ENCODE measurements at places on chromosomes 7 and 10.

DNA sequence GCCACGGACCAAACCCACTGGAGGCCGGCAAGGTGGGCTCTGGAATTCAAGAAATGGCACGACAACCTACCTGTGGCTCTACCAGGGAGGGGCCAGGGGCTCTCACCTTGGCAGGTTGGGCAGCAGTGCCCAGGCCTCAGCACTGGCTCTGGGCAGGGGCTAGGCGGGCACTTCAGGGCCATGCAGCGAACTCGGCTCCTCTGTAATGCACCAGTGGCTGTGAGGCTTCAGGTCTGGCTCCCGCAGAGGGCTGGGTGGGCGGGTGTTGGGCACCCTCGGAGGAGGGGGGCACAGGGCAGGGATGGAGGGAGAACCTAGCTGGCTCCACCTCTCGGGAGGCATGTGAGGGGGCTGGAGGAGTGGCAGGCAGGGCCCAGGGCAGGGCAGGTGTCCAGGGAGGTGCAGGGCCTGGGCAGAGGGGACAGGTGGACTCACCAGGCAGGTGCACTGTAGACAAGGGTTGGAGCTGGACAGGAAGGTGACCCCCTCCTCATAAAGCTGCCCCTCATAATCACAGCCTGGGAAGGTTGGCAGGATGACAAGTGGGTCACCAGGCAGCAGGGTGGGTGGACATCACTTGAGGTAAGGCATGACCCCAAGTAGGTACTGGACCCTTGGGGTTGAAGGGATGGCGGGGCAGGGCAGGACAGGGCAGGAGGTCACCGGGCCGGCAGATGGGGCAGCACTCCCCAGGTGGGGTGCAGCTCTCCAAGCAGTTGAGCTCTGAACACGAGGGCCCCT lies 6.7 kb downstream of the KCP start:
- H3K4me1 ChIP-seq = no peaks in the 10 kb centered on the region
- peaks cover 3% of the 10 kb centered on the region for H3K27me3 ChIP-seq
- H3K4me3 ChIP-seq = no peak overlapping the region
- no peak overlapping the region for H3K27ac ChIP-seq

DNA sequence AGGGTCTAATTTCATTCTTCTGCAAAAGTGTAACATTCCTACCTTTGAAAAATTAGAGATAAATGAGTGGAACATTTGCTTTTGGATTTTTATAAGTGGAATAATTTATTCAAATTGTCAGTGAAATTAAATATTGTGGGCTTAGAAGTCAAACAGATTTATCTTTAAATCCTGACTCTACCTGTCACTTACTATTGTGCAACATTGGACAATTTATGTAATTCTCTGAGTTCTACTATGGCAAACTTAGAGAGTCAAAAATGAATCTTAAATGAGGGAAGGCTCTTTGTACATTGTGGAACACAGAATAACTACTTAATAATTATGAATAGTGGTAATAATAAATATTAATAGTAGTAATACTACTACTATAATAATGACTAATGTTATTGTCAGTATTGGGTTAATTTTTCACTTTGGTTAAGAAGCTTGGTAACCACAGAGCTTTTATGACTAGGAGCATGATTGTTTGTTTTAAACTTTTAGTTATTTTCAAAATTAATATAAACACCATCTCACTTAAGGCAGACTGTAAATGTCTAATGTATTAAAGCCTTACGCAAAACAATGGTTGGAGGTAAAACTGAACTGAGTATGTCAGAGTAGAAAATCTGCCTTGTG lies 70.0 kb downstream of the PRKG1 start:
- H3K27me3 ChIP-seq = no peaks in the 10 kb centered on the region
- H3K27ac ChIP-seq = no peak overlapping the region
- no peaks in the 10 kb centered on the region for H3K36me3 ChIP-seq
- no peak for DNase-seq
- H3K4me3 ChIP-seq = no peak overlapping the region

GRCh38 chr10:71314028-71314693 lies 4.9 kb upstream of the SLC29A3 start:
- no peak overlapping the region for H3K4me3 ChIP-seq
- no peaks in the 10 kb centered on the region for H3K27me3 ChIP-seq
- DNase-seq = peak; percentile 34
- H3K36me3 ChIP-seq = no peaks in the 10 kb centered on the region

DNA sequence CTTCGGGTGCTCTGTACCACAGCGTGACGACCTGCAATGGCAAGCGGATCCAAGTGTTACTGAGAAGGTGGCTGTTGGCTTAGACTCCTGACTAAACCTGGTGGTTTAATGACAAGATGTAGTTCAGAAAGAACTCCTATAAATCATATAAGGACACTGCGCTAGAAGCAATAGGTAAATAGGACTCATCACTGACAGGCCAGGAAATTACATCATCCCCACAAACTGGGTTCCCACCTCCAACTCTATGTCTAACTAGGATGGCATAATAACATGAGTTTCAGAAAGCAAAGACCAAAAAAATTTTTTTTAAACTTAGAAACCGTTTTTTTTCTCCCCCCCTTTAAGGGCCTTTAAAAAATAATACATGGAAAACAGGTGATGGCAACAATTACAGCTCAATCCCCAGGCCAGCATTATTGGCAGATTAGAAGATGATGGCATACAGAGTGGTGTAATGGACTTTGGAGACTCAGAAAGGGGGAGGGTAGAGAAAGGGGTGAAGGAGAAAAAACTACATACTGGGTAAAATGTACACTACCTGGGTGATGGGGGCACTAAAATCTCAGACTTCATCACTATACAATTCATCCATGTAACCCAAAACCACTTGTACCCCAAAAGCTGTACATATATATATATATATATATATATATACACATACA lies 81.4 kb upstream of the FAM133B start:
- H3K27ac ChIP-seq = no peak overlapping the region
- no peak for DNase-seq
- H3K36me3 ChIP-seq = peaks cover 59% of the 10 kb centered on the region
- H3K27me3 ChIP-seq = no peaks in the 10 kb centered on the region

DNA sequence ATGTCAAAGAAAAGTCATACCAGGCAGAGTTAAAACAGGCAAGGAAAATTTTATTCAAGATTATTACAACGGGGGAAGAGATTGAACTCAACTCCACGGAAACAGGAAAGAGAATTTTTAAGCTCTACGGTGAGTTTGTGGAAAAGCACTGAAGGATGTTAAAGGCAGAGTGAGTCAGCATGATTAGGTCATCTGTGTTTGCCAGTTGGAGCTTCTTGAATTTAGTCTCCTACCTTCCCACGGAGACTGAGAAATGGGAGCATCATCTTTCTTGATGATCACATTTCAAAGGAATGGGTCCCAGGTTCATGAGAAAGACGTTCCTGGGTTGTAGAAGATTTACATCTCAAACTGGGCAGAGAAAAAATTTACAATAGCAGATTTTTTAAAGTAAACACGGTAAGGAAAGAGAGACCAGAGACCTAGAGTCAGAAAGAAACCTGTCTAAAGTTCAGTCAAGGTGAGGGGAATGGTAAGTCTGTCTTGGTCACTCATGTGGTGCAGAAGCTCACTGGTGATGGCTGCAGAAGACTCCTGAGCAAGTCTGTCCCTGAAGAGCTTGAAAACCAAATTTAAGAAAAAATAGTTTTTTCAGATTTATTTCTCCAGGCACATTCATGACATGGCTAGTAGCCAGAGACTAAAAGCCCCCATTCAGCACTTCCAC lies 516.9 kb upstream of the LRRN3 start:
- no peaks in the 10 kb centered on the region for H3K36me3 ChIP-seq
- H3K27me3 ChIP-seq = no peaks in the 10 kb centered on the region

DNA sequence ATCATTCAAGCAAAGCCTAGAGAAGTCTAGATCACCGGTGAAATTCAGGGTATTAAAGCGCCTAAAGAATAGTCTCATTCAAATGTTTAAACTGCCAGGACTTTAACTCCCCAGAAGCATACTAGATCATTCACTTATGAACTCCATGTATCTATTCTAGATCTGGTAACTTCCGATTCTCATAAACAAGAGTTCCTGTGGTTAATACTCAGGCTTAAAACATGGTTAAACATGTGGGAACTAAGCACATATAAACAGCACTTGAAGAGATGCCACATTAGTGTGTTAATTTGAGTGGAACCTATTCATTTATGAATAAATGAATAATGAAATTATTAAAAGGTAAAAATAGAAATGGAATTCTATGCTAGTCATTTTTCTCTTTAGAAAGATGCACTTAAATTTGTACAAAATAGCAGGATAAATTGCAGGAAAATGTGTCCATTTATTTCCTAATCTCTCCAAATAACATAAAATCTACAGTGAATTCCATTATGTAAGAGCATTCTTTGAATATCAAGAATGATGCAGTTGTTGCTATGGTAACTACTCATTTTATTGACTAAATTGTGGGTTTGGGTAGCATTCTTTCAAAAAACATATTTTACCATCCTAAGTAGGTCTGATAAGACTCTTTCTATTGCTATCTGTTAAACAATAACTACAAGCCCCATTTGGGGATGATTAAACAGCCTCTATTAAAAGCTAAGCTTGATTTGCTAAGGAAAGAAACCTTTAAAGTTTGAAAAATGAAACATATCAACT lies 147.6 kb upstream of the TMEM168 start:
- no peaks in the 10 kb centered on the region for H3K27me3 ChIP-seq
- peak; percentile 42 for DNase-seq
- no peak overlapping the region for H3K4me3 ChIP-seq
- H3K27ac ChIP-seq = no peak overlapping the region
- peaks cover 5% of the 10 kb centered on the region for H3K36me3 ChIP-seq

- no peak for DNase-seq
- no peaks in the 10 kb centered on the region for H3K4me1 ChIP-seq
- H3K27me3 ChIP-seq = no peaks in the 10 kb centered on the region
- no peak overlapping the region for H3K4me3 ChIP-seq
- no peaks in the 10 kb centered on the region for H3K36me3 ChIP-seq
These were observed 77.0 kb downstream of the ABLIM1 start for GRCh38 chr10:114581071-114581470.

GRCh38 chr10:113454341-113455061 lies 98.4 kb upstream of the HABP2 start:
- no peak overlapping the region for H3K27ac ChIP-seq
- no peak overlapping the region for H3K4me3 ChIP-seq
- no peaks in the 10 kb centered on the region for H3K27me3 ChIP-seq
- no peaks in the 10 kb centered on the region for H3K36me3 ChIP-seq
- H3K4me1 ChIP-seq = no peaks in the 10 kb centered on the region
- DNase-seq = peak; percentile 68

GRCh38 chr7:148318838-148319237 lies 271.7 kb upstream of the C7orf33 start:
- no peak for DNase-seq
- no peaks in the 10 kb centered on the region for H3K36me3 ChIP-seq
- H3K27ac ChIP-seq = no peak overlapping the region
- H3K27me3 ChIP-seq = no peaks in the 10 kb centered on the region
- no peaks in the 10 kb centered on the region for H3K4me1 ChIP-seq
- H3K4me3 ChIP-seq = no peak overlapping the region

- no peak overlapping the region for H3K27ac ChIP-seq
- H3K4me3 ChIP-seq = no peak overlapping the region
- no peaks in the 10 kb centered on the region for H3K27me3 ChIP-seq
- no peaks in the 10 kb centered on the region for H3K36me3 ChIP-seq
- no peaks in the 10 kb centered on the region for H3K4me1 ChIP-seq
These were observed 43.4 kb downstream of the EBLN1 start for GRCh38 chr10:22174442-22174841.

GRCh38 chr10:19964625-19965024 lies 148.4 kb downstream of the PLXDC2 start:
- H3K27ac ChIP-seq = no peak overlapping the region
- H3K4me3 ChIP-seq = no peak overlapping the region
- H3K4me1 ChIP-seq = no peaks in the 10 kb centered on the region

- H3K36me3 ChIP-seq = peaks cover 5% of the 10 kb centered on the region
- no peak overlapping the region for H3K4me3 ChIP-seq
- DNase-seq = no peak
- no peak overlapping the region for H3K27ac ChIP-seq
These were observed 53.7 kb upstream of the TMEM248 start for GRCh38 chr7:66867198-66867790.

GRCh38 chr10:124420254-124420653 lies 1.5 kb upstream of the OAT start:
- no peaks in the 10 kb centered on the region for H3K4me1 ChIP-seq
- no peaks in the 10 kb centered on the region for H3K36me3 ChIP-seq
- no peak overlapping the region for H3K27ac ChIP-seq
- peaks cover 16% of the 10 kb centered on the region for H3K27me3 ChIP-seq
- DNase-seq = peak; percentile 8

GRCh38 chr7:28980451-28981160 lies 22.5 kb upstream of the TRIL start:
- DNase-seq = no peak
- H3K4me3 ChIP-seq = no peak overlapping the region
- no peaks in the 10 kb centered on the region for H3K4me1 ChIP-seq
- no peaks in the 10 kb centered on the region for H3K27me3 ChIP-seq
- no peaks in the 10 kb centered on the region for H3K36me3 ChIP-seq

DNA sequence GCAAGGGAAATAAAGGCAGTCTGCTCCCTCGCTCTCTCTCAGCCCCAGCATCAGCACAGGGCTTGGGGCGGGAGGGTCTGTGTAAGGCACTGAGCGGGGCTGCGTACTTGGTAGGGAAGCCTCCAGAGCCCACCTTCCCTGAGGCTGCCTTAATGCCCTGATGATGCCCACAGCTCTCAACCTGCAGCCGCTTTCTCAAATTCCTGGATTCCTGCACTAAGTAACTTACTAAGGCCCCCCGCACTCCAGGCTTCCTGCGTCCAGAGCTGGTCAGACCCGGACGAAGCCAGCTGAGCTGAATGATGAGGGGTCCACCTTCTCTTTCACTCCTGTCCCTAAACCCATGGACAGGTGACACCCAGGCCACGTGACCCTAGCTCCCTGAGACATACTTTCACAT lies 63.3 kb downstream of the C10orf143 start:
- no peaks in the 10 kb centered on the region for H3K4me1 ChIP-seq
- H3K4me3 ChIP-seq = no peak overlapping the region
- DNase-seq = no peak
- H3K27ac ChIP-seq = no peak overlapping the region
- H3K27me3 ChIP-seq = no peaks in the 10 kb centered on the region

DNA sequence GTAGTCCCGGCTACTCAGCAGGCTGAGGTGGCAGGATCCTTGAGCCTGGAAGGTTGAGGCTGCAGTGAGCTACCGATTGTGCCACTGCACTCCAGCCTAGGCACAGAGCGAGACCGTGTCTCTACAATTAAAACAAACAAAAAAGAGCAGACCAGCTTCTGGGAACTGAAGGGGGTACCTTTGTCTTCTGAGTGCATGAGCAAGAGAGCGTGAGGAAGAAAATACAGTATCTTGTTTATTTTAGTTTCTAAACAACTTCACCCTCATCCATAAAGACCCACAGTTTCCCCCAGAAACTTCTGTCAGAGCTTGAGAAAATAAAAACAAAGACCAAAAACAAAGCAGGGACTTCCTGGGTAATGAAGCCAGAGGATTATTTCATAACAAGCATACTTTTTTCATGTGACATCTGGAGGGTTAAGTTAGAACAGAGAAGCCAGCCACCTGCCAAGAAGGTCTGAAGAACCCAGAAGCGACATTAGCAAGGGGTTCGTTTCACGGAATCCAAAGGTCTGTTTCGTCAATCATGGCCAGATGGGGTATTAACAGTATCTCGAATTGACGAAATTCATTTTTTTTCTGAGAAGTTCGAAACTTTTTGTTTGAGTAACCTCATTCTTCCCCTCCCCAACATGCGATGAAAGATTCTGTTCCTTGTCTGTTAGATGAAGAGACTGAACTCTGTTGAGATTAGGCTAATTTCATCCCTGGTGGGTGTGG lies 10.2 kb upstream of the IL2RA start:
- no peaks in the 10 kb centered on the region for H3K27me3 ChIP-seq
- no peak overlapping the region for H3K4me3 ChIP-seq
- no peak for DNase-seq
- no peaks in the 10 kb centered on the region for H3K36me3 ChIP-seq
- H3K27ac ChIP-seq = no peak overlapping the region
- H3K4me1 ChIP-seq = peaks cover 48% of the 10 kb centered on the region

All from common myeloid progenitor, CD34-positive (primary cell).